ENCODE measurements at places on chromosomes 13 and 19. TPM values are rescaled to one million over a fixed set of nuclear protein-coding genes. Genes with fewer than 3 reads are reported as not detected.
A peak's percentile ranks its signal among the peaks of the same experiment; 100 is the strongest.

GRCh38 chr19:1847348-1847683 is 967 bp downstream of the REXO1 start:
- peak; percentile 50 for DNase-seq

- no peak for DNase-seq
Observed at GRCh38 chr13:97198753-97199152, 23.4 kb upstream of the MBNL2 start.

DNA sequence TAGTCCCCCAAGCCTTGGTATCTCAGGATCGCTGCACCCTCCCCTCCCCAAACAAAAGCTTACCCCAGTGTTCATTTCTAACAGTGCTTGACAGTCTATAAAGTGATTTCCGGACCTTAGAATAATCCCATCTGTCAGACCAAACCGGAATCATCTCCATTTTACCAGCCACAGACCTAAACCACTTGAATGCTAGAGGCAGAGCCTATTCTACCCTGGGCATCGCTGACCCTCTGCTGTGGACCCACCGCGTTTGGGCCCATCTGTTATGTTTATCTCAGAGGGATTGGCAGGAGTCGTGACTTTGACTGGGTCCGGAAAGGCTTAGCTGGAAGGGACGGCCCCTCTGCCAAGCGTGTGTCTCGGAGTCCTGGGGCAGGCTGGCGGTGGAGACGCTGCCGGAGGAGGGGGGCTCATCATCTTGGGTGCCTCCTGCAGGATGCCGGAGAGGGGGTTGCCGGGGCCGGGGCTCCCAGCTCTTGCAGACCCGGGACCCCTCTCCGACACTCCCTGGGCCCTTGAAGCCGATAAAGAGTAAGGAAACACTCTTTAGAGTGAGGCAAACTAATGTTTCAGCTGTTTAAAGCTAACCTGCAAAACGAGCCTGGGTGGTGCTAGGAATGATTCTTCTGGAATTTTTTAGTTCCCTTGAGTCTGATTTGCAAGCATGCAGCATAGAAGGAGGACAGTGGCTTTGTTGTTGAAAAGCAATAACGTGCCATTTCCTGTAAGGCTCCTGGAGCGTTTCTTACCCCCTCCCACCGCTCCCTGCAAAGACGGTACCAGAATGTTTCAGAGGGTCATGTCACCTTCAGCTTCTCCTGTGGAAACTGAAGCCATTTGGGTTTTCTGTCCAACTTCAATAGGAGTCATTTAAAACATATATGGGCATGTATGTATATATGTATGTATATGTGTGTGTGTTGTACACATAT is 1.3 kb downstream of the SLC25A42 start:
- no peak for DNase-seq

DNA sequence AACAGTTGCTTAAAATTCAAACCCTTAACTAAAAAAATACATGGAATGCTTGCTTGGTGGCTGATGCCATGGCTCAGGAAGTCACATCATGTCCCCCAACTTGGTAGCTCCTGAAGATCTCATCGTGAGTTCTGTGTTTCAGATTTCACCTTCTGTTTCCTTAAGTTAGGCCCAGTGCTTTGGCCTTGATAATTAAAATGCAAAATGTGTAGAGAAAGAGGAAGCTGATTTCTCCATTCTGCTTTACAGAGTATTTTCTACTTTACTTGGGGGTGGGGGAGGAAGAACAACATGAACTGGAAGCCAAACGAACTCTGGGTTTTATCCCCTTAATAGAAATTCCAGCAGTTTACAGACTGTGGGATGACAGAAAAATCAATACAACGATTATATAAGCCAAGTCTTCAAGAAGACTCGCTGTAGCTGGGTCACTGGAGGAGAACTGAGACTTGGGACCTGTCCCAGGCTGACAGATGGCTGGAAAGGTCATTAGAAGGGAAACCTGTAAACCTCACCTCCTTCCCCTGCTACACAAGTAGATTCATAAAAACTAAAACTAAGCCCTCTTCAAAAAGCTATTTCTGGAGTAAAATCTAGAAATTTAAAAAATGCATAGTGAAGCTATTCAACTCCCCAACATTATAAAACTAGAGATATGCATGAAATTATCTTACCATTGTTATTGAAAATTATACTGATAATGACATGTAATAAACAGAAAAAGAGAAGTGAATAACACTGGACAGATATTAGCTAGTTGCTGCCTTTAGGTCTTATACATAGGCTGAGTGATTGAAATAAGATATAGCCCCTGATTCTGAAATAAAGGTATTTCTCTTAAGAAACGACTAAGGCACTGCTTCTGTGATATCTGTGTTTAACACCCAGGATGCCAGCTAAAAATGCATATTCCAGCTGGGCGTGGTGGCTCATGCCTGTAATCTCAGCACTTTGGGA is 22.1 kb upstream of the GGACT start:
- DNase-seq = no peak

The TUBA3C gene
- total RNA-seq = not detected

GRCh38 chr13:40961214-40961613 is 57.9 kb downstream of the ELF1 start:
- no peak for DNase-seq
